ENCODE measurements at places on chromosomes 7 and 10. TPM values are rescaled to one million over a fixed set of nuclear protein-coding genes. Genes with fewer than 3 reads are reported as not detected.

GRCh38 chr10:114188900-114189299 is 9.7 kb downstream of the TDRD1 start:
- no peak for DNase-seq

GRCh38 chr10:52807803-52808202 is 35.2 kb upstream of the MBL2 start:
- no peak for DNase-seq

GRCh38 chr7:71735961-71736556 is 604.1 kb downstream of the GALNT17 start:
- DNase-seq: peak; percentile 74

DBF4 gene
- polyA plus RNA-seq: 16.5 TPM

GRCh38 chr10:121695731-121696464 is 97.7 kb upstream of the FGFR2 start:
- DNase-seq: no peak

HK1 gene
- 58.3 TPM for polyA plus RNA-seq

GRCh38 chr10:52965509-52965908 is 192.9 kb upstream of the MBL2 start:
- no peak for DNase-seq

DNA sequence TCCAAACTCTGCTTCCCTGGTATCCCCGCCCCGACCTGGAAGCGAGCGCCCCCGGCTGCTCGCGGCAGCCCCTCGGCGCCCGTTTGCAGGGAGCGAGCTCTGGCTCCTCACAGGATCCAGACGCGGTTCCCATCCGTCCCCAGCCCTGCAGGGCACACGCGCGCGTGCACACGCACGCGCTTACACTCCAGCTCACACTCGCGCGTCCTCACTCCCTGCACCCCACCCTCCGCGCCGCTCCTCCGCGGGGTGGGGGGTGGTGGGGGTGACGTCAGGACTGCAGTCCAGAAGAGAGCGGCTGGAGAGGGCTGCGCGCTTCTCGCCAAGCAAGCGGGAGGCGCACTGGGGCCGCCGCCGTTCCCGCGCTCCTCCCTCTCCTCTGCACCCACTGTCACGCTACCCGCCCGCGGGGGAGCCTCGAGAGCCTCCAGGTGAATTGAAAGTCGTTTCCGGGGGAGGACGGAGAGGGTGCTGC is 255.6 kb downstream of the OTUD1 start:
- DNase-seq: peak; percentile 69

PLAC9 gene
- polyA plus RNA-seq: 29.3 TPM

DNA sequence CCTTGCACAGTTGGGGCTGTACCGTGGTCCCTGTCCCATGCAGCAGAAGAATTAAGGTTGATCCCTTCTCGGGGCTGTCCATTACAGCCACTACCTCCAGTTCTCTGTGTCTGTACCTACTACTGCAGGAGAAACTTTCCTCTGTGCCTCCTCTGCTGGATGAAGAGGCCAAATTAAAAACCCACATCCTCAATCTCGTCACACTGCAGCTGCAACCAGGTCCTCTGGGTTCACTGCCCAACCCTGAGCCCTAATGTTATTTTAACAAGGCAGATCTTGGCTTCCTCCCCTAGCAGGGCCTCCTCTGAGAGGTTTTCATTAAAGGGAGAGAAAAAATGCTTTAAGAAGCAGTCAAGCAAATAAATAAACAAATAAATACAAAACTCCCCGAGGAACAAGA is 66.6 kb downstream of the PLXNA4 start:
- no peak for DNase-seq

DNA sequence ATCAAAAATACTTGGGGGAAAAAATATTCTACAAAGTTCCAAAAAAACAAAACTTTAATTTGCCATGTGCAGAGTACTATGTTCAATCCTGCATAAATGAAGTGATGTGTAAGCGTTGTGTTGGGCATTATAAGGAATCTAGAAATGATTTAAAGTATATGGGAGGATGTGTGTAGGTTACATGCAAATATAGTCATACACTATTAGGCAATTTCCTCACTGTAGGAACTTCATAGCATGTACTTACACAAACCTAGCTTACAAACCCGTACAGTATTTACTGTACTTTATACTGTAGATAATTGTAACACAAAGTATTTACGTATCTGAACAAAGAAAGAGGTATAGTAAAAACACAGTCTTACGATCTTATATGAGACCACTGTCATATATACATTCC is 72.3 kb downstream of the NRBF2 start:
- no peak for DNase-seq

- DNase-seq: no peak
These were observed 169.5 kb upstream of the LYZL1 start for GRCh38 chr10:29119374-29119773.

DNA sequence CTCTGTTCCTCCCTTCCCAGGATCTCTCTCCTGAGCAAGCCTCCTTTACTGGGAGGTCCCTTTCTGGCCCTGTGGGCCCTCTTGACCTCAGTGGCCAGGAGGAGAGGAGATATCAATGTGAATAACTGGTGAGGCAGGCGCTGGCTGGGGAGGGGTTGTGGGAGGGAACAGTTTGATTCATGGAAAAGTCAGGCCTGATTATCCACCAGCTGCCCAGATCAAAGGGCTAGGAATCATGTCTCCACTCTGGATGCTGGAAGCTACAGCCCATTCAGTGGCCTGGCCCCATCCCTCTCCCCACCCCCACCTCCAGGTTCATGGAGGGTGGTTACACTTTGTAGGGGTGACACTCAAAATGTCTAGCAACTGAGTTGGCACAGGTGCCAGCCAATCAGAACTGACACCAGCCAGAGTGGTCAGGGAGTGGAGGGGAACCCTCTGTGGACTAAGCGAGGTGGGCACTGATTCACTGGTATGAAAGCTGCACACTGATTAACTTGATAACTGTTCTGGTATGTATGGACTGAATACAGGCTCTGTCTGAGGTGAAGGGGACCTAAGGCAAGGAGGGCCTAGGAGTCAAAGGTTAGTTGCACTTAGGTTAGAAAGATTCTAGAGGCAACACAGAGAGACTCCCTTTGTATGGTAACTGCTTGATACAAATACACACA is 4.8 kb downstream of the PRRT4 start:
- DNase-seq: no peak

- no peak for DNase-seq
These were observed 8.5 kb upstream of the CHCHD1 start for GRCh38 chr10:73773152-73773879.

GRCh38 chr10:123496996-123497660 is 169.0 kb upstream of the GPR26 start:
- DNase-seq: no peak

DNA sequence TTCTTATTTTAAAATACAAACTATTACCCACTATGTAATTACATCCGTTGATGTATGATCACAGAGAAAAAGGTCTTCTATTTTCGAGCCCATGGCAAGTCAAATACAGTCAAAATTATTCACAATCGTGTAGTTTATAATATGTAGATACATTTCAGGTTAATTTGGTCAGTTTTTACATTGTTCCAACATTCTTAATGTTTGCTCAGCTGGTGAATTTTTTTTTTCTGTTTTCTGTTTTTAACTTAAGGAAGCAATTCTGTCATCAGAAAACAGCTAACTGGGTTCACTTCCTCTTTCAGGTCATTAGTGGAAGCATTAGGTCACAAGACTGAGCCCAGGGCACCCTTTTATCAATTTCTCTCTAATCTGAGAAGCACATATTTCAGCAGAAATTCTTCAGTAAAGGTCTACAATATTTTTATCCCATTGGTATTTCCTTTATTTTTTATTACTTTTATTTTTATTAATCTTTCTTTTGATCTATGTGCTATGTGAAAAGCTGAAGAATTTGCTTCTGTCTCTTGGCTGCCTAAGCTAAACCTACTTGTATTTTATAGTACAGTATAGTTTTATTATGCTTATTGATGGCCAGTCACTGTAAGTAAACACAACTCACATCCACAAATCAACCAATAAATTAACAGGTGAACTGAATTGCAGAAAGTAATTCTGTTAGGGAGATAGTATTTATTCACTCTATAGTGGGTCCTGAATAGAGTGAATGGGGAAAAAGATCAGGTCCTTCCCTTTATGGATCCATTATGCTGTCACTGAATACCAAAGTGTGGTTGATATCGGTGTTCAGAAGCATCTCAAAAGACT is 84.6 kb downstream of the ICA1 start:
- no peak for DNase-seq

RBM28 gene
- 45.7 TPM for polyA plus RNA-seq

- no peak for DNase-seq
These were observed 10.1 kb downstream of the GPR146 start for GRCh38 chr7:1054438-1054837.

GRCh38 chr7:94436018-94436604 is 41.4 kb downstream of the COL1A2 start:
- DNase-seq: peak; percentile 46

DNA sequence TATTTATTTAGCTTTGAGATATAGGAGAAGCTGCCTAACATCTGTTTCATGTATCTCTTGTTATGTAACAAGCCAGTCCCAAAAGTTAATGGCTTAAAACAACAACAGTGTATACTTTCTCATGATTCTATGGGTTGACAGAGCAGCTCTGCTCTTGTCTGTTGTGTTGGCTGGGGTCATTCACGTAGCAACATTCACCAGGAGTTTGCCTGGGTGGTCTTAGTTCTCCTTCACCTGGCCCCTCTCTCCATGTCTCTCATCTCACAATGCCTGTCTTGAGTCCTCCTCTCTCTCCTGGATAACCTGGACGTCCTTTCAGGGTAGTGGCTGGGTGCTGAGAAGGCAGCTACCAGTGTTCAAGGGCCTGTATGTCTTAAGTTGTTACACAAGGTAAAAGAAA is 27.5 kb downstream of the INPP5F start:
- peak; percentile 28 for DNase-seq

- no peak for DNase-seq
These were observed 323.7 kb downstream of the RPS24 start for GRCh38 chr10:78357141-78358063.

DNA sequence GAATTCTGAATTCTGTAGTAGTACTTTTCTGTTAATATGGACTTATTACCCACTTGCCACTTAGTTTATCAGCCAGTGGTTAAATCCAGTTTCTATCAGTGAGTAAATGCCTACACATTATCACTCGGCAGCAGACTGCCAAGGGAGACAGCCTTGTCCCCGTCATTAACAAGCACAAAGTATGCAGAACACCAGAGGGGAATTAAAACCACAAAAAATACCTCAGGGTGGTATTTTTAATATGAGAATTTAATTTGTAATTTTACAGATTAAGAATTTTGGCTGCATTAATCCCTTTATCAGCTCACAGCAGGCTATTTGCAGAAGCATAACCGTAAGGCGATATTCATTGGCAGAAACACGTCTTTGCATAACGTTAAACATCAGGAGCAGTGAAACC is 150.0 kb upstream of the FZD1 start:
- no peak for DNase-seq

WASHC2C gene
- polyA plus RNA-seq: 65.6 TPM

DNA sequence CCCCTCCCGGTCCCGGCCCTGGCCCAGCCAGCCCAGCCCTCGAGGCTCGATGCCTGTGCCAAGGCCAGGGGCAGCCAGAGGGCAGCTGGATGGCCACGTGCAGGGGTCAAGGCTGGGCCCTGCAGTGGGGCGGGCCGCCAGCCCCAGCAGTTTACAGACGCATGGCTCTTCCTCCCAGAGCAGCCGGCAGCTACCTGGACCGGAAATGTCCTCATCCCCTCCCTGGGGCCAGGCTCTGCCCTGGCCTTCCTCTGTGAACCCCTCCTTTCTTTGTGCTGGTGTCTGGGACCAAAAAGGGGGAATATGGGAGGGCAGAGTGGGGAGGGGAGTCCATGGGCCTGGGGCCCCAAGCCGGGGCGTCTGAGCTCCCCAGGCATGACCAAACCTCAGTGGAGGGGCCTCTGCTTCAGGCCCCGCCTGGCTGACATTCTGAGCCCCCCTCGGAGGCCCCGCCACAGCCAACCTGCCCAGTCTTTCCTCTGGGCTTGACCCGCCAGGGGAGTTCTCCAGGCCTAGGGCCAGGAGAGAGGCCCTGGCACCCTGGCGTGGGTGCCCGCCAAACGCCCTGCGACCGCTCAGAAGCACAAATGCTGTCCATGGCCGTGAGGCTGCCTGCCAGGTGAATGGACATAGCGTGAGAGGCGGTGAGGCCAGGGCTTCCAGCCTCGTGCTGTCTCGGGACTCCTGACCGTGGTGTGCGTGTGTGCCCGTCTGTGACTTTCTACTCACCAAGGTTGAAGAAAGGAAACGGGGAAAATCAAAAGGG is 24.7 kb upstream of the AMZ1 start:
- DNase-seq: no peak

GRCh38 chr7:30995536-30995935 is 31.8 kb downstream of the GHRHR start:
- no peak for DNase-seq

GRCh38 chr7:121994625-121995410 is 121.9 kb downstream of the PTPRZ1 start:
- DNase-seq: peak; percentile 54

GRCh38 chr7:143393267-143394041 is 12.3 kb downstream of the ZYX start:
- no peak for DNase-seq

GRCh38 chr7:108234971-108235450 is 104.8 kb upstream of the LAMB4 start:
- DNase-seq: no peak

GRCh38 chr10:98460837-98461499 is 14.2 kb upstream of the HPS1 start:
- no peak for DNase-seq

- peak; percentile 82 for DNase-seq
These were observed at the start of gene CHPF2 for GRCh38 chr7:151232091-151232916. CHPF2 (plus strand) TSS chr7:151232483; CDS start chr7:151234012, 1,529 bp downstream.

DNA sequence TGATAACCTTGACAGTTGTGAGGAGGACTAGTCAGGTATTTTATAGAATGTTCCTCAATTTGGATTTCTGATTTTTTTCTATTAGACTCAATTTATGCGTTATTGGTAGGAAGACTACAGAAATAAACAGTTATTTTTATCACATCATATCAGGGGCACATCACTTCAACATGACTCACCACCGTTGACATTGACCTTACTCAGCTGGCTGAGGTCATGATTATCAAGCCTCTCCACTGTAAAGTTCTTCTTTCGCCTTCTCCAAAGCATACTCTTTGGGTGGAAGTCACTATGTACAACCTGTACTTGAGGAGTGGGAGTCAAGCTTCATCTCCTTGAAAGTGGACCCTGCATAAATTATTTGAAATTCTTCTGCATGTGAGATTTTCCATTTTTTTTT is 194.3 kb upstream of the IGFBP3 start:
- no peak for DNase-seq

- DNase-seq: no peak
These were observed 3.1 kb upstream of the CLIP2 start for GRCh38 chr7:74286131-74286530.

CRPPA gene
- polyA plus RNA-seq: 4.4 TPM

PPP1R17 gene
- not detected for polyA plus RNA-seq

DNA sequence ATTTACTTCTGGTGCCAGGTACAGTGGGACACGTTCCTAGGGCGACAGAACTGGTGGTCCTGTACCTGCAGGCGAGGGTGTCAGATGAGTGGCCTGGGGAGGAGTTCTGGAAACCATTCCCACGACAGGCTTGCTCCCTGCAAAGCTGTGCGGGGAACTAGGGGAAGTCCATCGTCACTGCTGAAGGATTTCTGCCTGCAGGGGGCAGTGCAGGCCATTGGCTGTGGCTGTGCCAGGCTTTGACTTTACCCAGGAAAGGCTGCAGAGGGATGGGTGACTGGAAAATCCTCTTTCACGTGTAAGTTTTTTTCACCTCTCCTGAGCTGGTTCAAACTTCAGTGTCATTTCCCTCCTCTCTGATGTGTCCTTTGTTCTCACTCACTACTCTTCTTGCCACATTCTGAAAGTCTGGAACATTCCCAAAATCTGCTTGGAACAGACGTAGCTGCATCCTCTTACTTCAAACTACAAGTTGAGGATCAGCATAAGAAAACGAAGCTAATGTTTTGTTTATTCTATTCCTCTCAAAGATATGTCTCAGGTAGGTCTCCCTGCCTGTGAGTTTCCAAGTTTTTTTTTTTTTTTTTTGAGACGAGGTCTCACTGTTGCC is 126.5 kb downstream of the SH2D4B start:
- peak; percentile 70 for DNase-seq
